ENCODE measurements at places on chromosomes 6 and 20.

- DNase-seq: no peak
Measured at GRCh38 chr6:111761783-111762312, 111.4 kb downstream of the FYN start.

- DNase-seq: peak; percentile 42
Measured at GRCh38 chr6:1552296-1552761, 57.4 kb upstream of the FOXC1 start.

- no peak for DNase-seq
Measured at GRCh38 chr20:21182832-21183563, 57.1 kb downstream of the KIZ start.

DNA sequence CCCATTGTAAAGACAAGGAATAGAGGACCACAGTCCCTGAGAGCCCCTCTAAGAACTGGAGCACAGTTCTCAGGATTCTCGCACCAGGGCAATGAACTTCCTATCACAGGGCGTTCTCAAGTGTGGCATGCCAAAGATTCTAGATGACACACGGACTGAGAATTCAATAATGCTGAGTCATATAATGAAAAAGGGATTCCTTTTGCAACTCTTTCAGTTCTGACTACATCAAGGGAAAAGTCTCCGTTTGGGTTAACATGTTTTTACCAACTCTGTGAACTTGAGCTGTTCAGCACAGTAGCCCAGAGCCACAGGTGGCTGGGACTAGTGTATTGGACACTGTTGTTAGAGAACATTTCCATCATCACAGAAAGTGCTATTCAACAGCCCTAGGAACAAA, 3.4 kb downstream of the MED20 start:
- DNase-seq: no peak

GRCh38 chr6:28981431-28981832, 23.7 kb downstream of the ZNF311 start:
- DNase-seq: peak; percentile 85

DNA sequence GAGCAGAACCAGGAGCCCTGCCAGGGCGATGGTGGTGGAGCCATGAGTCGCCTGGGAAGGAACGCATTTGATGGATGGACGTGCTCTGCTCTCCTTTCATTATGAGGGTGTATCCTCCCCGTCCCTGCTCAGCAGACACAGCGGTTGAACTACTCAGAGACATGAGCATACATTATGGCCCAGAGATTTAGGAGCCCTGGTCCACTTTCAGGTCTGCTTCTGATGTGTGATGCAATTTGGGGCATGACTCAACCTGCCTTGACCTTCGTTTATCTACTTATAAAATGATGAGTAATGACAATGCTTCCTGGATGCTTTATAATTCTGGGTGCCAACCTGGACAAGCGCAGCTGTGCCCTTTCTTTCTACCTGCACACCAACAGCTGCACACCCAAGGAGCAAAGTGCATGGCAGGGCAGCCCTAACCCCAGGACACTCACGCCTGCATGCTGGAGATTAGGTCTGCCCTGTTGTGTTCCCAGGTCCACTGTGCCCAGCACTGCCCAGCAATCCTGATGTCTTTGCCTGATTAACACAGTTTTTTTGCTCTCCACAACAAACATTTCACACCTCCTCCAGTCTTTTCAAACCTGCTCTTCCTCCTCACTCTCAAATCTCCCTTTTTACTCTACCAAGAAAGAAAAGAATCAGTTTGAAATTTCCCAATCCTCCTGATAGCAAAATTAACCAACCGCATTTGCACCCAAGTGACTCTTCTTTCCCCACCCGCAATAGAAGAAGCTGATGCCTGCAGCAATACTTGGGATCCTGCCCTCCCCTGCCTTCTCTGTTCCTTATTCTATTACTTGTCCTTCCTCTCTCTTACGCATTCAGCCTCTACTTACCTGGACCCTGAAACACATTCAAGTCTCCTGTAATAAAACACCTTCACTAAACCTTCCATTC, 81.2 kb downstream of the EZR start:
- DNase-seq: no peak

DNA sequence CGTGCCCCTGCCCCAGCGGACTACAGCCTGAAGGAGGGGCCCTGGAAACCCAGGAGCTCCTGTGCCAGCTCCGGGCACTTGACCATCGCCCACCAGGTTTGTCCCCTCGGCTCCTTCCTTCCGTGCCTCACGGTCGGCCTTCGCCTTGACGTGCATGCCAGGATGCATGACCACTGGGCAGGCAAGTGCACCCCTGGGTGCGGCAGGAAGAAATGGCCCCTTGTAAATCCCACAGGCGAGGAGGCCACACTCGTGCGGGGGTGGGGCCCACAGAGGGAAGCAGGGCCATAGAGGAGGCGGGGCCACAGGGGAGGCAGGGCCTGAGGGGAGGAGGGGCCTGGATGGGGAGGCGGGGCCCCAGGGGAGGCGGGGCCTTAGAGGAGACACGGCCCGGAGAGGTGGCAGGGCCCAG, 81.7 kb downstream of the YTHDF1 start:
- DNase-seq: no peak

DNA sequence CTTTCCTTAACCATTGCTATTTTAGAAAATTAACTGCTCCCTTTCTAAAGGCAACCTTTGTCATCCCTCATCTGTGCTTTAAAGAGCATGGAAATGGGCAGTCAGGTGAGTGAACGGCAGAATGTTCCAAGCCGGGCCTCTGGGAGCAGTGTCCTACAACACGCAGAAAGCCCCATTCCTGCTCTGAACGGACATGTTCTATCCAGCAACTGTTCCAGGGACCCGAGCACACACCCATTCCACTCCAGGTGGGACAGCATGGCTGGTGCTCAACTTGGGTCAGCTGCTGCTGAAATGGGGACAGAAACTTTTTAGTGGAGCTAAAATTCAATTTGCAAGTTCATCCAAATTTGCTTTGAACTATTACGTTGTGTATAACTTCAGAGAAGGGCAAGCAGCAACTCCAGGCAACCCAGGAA, 26.7 kb downstream of the DIDO1 start:
- DNase-seq: peak; percentile 26

GRCh38 chr6:5497896-5498578, 236.7 kb downstream of the FARS2 start:
- DNase-seq: no peak

DNA sequence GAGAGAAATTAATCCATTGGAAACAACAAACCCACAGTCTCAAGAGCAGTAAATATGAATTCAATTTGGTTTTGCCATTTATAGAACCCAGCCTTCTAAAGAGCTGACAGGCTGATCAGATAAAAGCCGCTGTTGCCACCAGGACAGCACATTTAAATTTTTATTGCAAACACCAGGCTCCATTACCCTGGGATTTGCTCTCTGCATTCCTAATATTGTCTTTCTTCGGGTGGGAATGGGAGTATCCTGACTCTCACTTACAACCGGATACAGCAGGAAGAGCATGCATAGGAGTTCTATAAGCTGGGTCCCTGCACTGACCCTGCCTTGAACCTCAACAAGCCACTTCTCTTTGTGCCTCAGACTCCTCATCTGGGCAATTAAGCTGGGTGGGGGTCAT, 142.9 kb downstream of the LRFN2 start:
- no peak for DNase-seq

DNA sequence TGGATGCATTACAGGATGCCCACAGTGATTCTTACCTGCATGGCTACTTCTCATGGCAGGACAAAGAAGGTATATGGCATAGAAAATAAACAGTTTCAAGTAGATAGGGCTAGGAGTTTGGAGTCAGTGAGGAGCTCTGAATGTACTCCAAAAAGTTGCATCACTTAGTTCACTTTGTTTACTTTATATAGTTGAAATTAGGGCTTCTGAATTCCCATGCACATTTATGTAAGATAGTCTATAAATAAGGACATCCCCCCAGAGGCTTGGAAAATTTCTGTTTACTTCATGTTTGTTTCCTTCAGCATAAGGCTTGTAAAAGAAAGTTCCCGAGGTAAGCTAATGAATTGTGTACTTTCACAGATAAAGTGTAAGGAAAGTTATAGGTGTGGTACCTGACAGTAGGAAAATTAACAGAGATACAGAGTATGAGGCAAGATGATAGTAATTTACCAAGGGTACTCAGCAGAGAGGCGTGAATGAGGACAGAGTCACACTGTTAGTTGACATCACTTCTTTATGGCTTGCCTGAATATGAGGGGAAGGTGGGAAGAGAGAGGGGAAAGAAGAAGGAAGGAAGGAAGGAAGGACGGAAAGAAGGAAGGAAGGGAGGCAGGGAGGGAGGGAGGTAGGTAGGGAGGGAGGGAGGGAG, 51.1 kb downstream of the ADTRP start:
- DNase-seq: no peak

- DNase-seq: no peak
Measured at GRCh38 chr6:41358503-41358902, 23.1 kb downstream of the NCR2 start.

All from midbrain (tissue), 1 donor.